ENCODE measurements at places on chromosomes 6 and 20.

- no peak for DNase-seq
These were observed 577.9 kb downstream of the TFAP2B start for GRCh38 chr6:51396583-51396982.

DNA sequence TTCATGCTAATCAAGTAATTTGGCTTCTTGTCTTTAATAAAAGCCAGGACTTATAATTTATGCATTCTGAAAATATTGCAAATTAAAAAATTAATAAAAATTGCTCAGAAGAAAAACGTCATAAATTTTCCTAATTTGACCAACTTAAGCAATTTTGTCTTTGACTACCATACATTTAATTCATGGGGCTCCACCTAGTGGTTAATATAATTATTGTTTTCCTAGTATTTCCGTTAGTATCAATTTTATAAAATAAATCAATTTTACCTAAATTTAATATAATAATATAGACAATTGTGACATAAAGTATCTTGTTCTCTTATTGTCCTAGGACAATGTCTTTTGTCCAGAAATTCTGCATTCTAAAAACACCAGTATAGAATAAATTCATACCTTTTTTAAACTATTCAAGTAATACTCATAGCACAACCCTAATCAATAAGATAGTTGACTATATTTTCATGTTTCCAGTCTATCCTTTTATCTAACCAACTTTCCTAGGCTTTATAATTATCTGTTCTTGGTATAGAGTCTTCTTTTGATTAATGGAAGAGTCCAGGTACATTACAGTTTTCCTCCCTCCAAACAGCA is 319.9 kb downstream of the TRDN start:
- no peak for DNase-seq

DNA sequence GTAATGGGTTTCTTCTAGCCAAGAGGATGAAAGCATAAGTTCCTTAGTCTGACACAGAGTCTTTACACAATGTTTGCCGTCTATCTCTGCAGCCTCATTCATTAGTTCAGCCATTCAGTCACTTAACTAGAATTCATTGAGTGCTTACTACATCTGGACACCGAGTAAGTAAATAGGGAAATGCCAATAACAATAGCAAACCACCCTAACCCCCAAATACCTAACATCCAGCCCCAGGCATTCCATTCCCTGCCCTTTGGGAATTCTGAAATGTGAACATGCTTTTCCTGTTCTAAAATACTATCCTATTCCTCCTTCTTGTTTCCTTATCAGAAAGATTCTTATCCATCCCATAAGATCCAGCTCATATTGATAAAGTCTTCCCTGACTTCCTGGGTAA is 277.6 kb upstream of the RNF217 start:
- DNase-seq, result no peak

- no peak for DNase-seq
These were observed 20.3 kb downstream of the TBPL1 start for GRCh38 chr6:133973109-133973971.

DNA sequence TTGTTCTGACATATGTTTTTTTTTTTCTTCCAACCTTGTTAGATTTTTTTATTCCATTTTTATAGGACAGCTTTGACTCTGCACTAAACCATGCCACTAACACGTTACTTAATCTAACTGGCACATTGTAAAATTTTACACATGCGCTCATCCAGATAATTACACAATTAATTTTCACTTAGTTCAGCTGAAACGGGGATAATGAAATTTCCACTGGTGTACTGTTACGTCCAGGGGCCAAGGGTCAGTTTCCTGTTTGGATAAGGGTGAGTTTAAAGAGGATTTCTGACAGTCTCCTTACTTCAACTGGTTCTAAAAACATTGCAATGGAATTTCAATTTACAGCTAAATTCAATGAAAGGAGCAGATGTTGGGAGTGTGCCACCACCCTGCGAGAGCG is 221.8 kb upstream of the CEP162 start:
- no peak for DNase-seq

GRCh38 chr6:16723826-16724225 is 37.4 kb downstream of the ATXN1 start:
- no peak for DNase-seq

DNA sequence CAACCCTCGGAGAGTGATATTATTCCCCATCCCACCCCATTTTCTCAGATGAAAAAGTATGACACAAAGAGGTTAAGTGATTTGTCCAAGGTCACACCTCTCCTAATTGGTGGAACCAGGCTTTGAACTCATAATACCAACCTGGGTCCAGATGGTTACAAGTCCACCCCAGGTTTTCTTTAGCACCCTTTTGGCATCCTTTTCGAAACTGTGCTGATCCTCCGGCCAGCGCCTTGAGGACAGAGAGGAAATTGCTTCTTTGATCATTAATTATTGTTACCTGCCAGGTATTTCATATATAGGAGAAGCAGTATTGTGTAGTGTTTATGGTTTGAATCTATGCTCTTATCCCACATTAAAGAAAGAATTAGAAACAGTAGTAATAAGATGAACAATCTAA is 29.3 kb upstream of the PDYN start:
- DNase-seq, result no peak

DNA sequence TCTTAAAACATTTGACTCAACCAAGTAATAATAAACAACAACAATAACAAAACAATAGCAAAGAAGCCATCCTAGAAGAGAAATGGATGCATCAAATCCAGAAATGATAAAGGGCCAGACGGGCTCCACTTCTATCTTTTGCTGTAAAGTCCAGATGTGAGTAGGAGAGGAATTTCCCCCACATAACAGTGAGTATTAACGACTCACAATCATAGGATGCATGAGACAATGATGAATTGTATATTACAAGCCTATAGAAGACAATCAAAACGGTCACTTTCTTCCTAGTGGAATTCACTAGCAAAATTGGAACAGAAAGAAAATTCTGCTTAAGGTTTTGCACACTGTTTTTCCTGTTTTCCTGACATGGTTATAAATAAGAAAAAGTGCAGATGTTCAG is 97.0 kb upstream of the PREP start:
- DNase-seq, result no peak

DNA sequence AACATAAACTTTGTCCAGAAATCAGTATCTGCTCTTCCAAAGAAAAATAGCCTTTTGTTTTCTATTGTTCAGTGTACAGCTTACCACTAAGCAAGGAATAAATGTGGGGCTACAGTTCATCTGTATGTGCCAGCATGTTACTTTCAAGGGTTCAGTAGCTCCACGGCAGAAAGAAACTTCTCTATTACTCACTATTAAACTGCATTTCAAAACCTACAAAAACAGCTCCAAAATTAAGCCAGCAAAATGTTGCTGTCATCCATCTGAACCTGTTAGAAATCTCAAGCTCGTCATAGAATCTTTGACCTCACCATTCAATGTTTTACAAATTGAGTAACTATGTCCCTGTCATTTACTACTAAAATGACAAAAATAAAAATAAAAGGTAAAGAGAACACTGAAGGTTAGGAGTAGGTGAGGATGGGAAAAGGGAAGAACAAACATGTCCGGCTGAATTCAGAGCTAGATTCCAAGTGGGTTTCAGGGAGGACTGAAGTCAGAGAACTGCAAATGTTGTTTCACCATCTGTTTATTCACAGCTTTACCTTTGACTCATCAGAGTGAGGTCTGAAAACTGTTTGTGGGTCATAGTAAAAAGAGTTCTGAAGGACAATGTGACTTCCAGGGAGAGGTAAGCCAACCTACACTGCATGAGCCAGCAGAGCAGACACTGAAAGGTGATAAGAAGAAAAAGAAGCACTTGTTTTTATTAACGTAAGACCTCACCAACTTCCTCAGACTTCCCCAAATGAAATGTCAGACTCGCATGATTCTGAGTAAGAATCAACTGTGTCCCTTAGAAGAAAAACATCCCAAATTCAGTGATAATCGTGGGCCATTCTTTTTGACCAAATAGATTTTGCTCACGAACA is 62.0 kb downstream of the ATXN1 start:
- DNase-seq, result no peak

DNA sequence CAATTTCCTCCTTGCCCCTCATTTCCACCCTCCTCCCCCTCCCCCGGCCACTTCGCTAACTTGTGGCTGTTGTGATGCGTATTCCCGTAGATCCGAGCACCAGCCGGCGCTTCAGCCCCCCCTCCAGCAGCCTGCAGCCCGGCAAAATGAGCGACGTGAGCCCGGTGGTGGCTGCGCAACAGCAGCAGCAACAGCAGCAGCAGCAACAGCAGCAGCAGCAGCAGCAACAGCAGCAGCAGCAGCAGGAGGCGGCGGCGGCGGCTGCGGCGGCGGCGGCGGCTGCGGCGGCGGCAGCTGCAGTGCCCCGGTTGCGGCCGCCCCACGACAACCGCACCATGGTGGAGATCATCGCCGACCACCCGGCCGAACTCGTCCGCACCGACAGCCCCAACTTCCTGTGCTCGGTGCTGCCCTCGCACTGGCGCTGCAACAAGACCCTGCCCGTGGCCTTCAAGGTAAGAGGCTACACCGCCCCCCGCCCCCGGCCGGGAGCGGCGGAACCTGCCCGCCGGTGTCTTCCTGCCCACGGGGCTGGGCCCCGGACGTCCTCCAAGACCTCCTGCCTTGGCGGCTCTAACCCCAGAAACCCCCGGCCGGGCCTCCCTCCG is 44.9 kb upstream of the SUPT3H start:
- DNase-seq, result no peak

GRCh38 chr6:40477246-40478126 is 109.7 kb downstream of the LRFN2 start:
- no peak for DNase-seq

GRCh38 chr6:53139841-53140413 is 8.7 kb downstream of the GCM1 start:
- no peak for DNase-seq

DNA sequence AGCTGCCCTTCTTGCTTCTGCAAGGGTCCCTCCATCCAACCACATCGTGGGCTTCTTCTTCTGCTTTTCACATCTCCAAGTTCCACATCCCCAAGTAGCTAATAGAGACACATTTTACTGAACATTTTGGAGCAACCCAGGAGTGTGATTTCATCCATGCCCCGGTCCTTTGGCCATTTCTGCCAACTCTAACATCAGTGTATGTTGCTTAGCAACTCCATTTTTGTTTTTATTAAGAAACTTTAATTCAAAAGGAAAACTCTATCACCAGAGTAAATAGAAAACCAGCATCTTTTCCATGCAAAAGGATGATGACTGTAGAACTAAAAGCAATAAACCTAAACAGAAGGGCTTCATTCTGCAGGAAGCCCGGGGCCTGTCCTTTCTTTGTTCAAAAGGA is 32.7 kb upstream of the SULF2 start:
- no peak for DNase-seq

DNA sequence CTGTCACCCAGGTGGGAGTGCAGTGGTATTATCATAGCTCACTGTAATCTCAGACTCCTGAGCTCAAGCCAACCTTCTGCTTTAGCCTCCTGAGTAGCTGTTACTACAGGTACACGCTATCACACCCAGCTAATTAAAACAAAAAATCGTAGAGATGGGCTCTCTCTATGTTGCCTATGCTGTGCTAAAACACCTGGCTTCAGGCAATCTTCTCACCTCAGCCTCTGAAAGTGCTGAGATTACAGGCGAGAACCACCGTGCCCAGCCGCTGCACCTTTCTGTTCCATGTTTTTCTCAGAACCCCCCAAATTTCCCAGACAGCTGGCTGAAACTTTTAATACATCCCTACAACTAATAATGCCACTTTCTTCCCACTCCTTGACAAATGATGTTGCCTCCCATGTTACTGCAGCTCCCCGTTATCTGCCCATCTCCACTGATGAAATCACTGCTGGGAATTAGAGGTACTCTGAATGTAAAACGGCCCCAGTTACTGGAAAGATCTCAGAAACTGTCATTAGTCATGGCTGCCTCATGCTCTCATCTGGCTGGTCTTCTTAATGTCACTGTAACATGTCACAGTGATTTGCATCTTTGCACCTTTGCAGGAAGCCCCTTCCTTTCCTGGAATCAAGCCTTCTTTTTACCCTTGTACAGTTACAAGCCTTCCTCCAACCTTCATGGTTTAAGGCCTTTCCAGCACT is 697.5 kb downstream of the PRKN start:
- no peak for DNase-seq

GRCh38 chr6:156883497-156884252 is 106.5 kb downstream of the ARID1B start:
- no peak for DNase-seq

- no peak for DNase-seq
These were observed 7.8 kb upstream of the MTG2 start for GRCh38 chr20:62174870-62175624.

- DNase-seq, result peak; percentile 53
These were observed at the start of gene SLC4A11 for GRCh38 chr20:3239026-3239866. Gene SLC4A11, minus strand, starts transcription at chr20:3239190. Its CDS starts 53 bp downstream, at chr20:3239137.

- no peak for DNase-seq
These were observed 125.3 kb upstream of the SPTLC3 start for GRCh38 chr20:12883507-12883885.

GRCh38 chr6:122323361-122323760 is 76.1 kb upstream of the HSF2 start:
- no peak for DNase-seq

- no peak for DNase-seq
These were observed 997 bp upstream of the FBXO30 start for GRCh38 chr6:145815309-145816274.

- DNase-seq, result no peak
These were observed 174.4 kb downstream of the OGFRL1 start for GRCh38 chr6:71463061-71463460.

DNA sequence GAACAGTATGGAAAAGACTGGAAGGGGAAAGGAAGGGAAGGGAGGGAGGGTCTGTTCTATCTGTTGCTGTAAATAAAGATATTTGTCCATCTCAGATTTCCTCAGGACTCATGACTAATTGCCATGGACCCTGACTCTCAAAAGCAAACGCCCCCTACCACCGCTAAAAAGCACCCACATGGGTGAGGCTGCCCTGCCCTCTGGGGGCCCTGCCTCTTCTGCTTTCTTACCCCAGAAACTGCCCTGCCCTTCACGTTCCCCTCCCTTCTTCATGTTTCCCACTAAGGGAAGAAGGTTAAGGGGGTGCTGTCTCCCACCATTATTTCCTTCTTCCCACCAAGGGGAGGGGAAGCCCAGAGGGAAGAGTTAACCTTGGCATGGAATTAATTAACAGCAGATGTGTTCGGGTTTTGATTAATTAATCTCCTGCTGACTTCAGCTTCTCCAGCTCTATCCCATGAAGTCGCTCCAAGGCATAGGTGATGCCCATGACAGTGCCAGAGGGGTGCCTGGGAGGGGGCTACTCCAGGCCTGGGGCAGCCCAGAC is 16.0 kb downstream of the MDFI start:
- no peak for DNase-seq

- DNase-seq, result peak; percentile 64
These were observed 52.8 kb downstream of the MRPL14 start for GRCh38 chr6:44074439-44074812.

DNA sequence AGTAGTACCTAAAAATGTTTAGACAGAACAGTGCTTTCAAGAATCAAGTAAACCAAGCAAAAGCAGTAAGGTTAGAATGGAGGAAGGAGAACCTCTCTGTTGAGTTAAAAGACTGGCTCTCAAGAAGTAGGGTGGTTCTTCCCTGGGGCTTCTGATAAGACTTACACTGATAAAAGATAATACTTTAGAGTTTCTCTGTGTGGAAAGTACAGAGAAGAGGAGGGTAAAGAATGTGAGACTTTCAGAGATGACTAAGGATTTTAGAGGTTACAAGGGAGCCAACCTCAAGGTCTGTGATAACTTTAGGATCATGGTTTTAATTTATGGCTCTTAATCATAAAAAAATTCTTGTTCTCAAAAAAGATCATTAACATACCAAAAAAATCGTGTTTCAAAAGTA is 30.9 kb upstream of the ALDH8A1 start:
- no peak for DNase-seq

- DNase-seq, result no peak
These were observed 334.2 kb downstream of the MEI4 start for GRCh38 chr6:77987035-77987384.

- DNase-seq, result no peak
These were observed 19.8 kb downstream of the KCNB1 start for GRCh38 chr20:49462626-49463025.

- no peak for DNase-seq
These were observed 313.4 kb downstream of the CDH26 start for GRCh38 chr20:60271597-60271996.

Data from HL-60 (cell line).